ENCODE measurements at places on chromosomes 1 and 21.

DNA sequence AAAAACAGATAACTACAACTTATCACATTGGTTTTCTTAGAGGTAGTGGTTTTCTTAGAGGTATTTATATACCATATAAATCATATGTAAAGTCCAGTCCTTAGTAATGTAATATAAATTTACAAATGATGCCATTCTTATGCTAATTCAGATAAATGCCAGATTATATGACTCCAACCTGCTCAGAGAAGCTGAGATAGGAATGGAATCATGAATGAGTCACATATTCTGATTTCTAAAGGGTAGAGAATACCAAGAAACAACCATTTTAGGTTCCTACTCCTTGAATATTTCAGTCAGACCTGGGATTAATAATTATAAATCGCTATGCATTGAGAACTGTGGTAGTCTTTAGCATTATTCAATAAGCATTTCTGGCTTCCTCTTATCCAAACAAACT, 760.1 kb upstream of the NEGR1 start:
- no peak for DNase-seq

DNA sequence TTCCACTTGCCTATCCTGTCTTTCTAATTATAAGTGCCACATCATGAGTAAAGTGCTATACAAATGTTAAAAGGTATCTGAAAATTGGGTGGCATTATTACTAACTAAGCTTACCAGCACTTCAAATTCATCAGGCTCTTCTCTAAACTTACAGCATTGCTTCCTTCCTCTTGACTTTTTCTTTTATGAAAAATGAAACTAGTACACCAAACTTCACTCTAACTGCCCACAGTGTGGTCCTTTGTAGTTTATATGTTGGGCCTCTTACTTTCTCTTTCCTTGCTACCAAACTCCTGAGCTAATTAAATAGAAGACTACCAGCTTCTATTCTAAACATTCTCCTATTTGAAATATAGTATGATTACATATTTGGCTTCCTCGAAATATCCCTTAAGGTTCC, 81.8 kb downstream of the NOTCH2 start:
- DNase-seq = no peak

GRCh38 chr1:118142546-118142945, 42.5 kb downstream of the SPAG17 start:
- DNase-seq = no peak

DNA sequence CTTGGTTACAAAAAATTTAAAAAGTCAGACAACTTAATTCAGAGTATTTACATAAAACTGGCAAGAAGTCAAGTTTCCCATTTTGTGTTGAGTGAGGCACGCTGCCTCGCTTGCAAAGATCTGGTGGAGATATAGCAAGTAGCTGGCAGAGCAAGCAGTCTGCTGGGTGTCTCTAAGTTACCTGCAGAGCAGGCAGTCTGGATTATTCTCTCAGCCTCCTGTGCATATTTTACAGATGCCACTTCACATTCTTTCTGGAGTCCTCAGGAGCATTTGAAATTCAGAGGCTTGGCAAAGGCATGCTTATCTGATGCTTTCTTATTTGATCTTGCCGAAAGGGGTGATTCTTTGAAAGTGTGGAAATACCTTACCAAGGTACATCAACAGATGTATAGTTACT, 640.4 kb upstream of the ADGRL4 start:
- no peak for DNase-seq

- no peak for DNase-seq
Observed at GRCh38 chr21:40840401-40841125, 6.4 kb downstream of the DSCAM start.

DNA sequence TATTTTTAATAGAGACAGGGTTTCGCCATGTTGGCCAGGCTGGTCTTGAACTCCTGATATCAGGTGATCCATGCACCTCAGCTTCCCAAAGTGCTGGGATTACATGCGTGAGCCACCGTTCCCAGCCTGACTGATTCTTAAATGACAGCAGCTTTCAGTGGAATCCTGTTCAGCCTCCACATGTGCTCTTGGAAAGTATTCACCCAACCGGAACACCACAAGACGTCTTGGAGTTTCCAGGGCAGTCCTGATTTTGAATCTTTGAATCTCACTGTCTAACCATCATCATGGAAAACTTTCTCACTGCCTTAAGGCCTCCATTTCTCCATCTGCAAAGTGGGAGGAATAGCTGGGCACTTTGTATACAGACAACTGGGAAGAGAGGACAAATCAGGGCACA, 58.1 kb upstream of the ITPKB start:
- no peak for DNase-seq

- DNase-seq = no peak
Observed at GRCh38 chr1:26858891-26859640, 3.9 kb upstream of the SFN start.

- no peak for DNase-seq
Observed at GRCh38 chr1:85992791-85993190, 163.8 kb downstream of the COL24A1 start.

GRCh38 chr1:240499012-240499411, 112.9 kb downstream of the GREM2 start:
- DNase-seq = peak; percentile 43

DNA sequence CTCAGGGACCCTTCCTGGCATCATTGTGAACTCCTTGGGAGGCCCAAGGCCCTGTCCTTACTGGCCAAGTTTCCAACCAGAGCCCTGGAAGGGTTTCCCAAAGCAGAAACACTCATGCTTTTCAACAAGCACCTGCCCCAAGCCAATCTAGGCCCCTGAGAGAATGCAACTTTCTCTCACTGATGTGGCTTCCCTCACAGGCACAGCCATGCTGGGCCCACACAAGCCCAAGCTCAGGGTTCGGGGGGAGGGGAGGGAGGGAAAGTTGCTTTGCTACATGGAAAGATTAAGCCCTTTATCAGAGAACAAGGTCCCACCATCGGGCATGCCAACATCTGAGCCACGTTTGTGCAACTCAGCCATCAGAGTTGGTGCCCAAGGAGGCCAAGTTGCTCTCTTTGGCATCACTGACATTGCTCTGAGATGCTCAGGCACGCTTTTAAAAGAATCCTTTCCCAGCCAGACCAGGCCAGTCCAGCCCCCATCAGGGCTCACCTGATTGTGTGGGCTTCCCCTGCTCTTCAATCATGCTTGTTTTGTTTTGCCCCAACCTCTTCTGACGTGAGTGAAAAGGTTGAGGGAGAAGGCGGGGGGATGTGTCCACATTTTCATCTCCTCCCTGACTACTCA, 43.5 kb downstream of the RIMS3 start:
- DNase-seq = no peak

- no peak for DNase-seq
Observed at GRCh38 chr1:29649189-29650040, 413.1 kb downstream of the PTPRU start.

GRCh38 chr1:53111073-53111556, 31.3 kb downstream of the SLC1A7 start:
- DNase-seq = no peak

DNA sequence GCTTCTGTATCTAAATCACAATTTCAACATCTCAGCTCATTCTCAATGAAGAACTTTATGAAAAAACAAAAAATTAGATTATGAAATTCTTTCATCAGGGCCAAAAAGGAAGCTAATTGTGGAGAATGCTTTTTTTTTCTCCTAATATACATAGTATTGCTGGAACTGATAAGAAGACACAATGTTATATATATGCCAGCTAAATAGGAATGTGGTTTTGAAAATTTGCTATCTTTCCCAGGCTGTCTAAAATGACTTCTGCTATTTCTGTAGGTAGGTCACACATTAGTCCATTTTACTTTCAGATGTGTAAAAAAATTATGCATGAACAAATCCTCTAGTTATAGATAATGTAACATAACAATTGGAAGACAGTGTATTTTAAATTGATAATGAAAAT, 732.9 kb downstream of the RWDD3 start:
- DNase-seq = no peak
